ENCODE measurements at places on chromosomes 2 and 18.

GRCh38 chr2:138030459-138030858, 66.2 kb downstream of the HNMT start:
- no peak for DNase-seq

DNA sequence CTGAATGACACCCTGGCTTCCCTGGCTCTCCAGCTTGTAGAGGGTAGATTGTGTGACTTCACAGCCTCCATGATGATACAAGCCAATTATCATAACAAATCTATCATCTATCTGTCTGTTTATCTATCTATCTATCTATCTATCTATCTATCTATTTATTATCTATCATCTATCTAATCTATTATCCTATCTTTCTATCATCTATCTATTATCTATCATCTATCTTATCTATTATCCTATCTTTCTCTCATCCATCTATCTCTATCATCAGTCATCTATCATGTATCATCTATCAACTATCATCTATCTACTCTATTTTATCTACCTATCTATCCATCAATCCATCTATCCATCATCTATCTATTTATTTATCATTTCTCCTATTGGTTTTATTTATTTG, 361.8 kb downstream of the RNF144A start:
- DNase-seq, result no peak

DNA sequence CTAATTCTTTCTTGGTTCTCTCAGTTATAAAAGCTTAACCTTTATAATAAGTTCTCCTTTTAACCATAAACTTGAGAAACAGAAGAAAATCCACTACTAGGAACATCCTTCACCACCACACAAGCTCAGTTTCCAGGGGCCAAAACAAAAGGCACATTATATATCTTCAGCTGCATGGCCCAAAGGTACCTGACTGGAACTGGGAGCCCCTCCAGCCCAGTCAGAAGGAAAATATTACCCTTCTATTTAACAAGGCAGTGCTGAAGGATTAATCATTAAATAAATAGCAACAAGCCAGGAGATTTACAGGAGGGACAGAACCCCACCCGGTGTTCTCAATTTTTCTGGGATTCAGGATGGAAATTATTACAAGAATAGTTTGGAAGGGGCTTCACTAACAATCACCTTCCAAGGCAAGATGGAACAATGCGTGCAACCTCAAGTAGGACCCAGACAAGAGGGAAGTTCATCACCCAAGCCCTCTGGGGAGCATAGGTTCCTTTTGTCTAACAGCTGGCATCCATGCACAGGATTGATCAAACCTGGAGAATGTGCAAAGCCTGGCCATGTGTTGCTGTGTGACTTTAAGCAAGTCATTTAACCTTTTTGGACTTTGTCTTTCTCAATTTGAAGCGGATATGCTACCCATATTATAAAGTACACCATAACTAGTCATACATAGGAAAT, 159.6 kb upstream of the SETBP1 start:
- no peak for DNase-seq

- no peak for DNase-seq
Observed at GRCh38 chr2:171459498-171459897, 25.5 kb downstream of the DCAF17 start.

DNA sequence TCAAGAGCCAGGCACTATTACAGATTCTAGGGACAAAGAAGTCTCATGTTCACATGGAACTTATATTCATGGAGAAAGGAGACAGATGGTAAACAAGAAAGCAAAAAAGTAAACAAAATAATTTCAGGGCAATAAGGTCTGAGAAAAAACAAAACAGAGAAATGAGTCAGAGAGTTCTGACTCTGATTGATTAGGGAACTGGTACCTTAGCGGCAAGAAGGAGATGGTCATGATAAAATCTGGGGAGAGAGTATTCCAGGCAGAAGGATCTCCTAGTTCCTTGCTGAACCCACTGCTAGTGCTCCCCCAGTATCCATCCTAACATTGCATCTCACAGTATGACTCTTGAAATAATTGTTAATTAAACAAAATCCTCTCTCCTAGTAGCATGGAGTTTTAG, 161.8 kb upstream of the KLF7 start:
- no peak for DNase-seq

DNA sequence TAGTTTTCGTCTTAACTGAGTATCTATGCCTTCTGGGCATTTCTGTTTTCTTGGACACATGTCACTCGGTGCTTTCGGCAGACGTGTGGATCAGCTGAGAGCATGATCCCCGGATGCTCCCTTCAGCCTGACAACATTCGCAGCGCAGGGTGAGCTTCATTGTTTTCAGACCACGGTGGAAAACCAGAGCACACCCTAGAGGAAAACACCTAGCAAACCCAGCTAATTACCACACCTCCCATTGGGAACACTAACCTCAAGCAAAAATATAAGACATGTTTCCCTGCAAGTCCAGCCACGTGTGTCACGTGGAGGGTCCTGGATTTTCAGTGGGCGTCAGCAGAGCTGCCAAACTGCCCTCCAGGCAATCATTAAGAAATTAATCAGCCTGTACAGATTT, 31.0 kb downstream of the ANKRD29 start:
- no peak for DNase-seq

DNA sequence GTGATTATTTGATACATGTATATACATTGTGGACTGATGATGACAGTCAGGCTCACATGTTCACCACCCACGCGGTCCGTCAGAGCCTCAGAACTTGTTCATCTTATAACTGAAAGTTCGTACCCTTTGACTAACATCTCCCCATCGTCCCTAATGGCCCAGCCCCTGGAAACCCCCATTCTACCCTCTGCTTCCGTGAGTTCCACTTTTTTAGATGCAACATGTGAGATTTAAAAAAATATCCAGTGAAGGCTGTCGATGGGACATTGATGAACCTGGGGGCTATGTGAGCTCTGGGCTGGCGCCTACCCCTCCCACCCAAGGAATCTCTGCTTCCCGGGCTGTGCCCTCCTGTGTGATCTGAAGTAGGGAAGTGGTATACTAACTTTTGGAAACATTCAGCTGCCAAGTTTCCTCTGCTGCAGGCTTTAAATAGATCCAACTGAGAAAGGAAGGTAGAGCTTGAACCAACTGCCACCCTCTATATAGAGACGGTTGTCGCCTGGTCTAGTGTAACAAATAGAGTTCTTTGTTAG, 163.8 kb downstream of the FAM210A start:
- DNase-seq, result no peak

GRCh38 chr18:49152885-49153284, 202.1 kb upstream of the SMAD7 start:
- DNase-seq, result no peak

DNA sequence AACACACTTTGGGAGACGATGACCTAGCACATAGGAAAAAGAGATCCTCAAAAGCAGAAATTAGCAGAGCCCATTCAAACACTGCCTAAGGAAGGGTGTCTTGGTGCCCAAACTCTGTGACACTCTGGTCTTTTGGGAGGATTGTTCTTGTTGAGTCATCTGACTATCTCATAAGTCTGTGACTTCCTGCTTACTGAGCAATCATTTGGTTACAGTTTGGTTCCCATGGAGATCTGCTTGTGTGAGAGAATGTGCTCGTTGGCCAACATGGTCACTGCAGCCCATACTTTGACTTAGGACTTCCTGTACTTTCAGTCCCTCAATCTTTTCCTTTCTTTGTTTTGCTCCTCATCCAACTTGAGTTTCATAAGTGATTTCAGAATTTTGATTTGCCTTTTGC, 602.9 kb downstream of the NYAP2 start:
- no peak for DNase-seq

DNA sequence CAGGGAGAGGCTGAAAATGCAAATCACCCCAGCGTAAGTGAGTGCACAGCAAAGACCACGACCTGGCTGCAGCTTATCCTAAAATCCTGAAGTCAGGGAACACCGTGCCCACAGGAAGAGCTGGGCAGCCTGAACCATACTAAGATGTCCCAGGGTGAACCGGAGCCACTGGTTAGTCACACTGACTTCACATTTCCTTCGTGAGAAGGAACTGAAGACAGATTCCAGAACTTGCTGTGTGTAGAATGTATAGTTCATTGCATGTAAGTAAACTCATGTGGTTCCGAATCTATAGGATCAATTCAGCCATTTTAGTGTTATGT, 84.6 kb upstream of the NDUFV2 start:
- no peak for DNase-seq

DNA sequence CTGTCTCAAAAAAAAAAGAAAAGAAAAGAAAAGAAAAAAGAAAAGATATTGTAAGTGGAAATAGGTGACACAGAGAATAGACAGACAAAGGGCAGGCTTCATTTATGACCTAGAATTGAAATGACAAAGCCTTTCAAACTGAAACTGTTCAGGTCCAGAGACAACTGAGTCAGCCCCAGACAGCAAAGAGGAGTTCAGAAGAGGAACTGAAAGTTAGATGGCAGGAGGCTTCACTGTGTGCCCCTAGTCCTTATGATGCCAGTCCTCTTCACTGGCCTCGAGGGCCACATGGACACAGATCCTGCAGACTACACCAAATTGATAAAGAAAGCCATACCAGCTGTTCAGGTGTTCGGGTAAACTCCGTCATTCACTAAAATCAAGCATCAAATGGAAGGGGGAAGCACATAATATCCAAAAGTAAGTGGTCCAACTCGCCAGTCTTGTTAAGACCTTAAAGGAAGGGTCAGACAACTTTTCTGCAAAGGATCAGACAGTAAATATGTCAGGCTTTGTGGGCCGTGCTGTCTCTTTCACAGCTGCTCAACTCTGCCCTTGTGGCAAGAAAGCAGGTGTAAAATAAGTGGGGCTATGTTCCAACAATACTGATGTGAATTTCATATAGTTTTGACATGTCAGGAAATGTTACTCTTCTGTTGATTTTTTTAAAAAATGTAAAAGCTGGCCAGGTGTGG, 231.9 kb upstream of the MGAT5 start:
- DNase-seq, result no peak

DNA sequence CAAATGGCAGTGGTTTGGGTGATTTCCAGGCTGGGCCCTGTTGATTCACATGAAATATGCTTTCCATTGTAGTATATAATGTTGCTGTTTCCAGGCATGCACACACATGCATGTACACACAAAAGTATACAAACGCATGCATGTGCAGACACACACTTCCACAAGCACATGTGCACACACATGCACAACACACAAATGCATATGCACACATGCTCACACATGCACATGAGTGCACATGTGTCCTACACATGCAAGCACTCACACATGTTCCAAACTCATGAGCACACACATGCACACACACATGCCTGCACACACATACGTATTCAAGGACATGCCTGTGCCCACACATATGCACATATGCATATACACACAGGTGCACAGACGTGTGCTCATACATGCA, 30.6 kb downstream of the SNTG2 start:
- DNase-seq, result no peak

DNA sequence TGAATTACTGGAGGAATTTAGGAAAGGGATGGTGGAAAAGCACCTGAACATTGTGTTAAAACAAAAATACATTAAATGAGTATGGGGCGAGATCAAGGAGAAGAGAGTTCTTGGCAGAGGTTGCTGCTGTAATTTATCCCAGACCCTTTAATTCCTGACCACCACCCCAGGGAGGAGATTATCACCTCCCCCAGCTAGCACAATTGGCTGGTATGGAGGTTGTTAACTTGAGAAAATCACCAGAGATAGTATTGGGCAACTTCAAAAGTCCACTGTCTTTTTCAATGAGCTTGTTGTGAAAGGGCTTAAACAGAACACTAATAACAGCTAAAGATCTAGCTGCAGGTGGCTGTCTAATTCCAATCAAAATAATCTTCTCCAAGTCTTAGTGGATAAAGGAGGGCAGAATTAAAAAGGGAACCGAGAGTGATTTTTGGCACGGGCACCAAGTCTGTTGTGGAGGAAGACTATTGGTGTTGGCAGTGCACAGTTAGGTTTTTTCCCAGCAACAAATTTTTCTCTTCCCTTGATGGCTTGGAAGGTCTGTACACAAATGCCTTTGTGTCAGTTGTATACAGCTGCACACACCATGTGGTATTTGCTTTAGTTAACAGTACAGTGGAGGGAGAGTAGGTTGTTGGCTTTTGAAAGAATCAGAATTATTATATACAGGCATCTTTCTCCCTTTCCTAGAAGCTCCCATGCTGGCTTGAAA, 289.5 kb downstream of the SLC4A3 start:
- DNase-seq, result no peak

DNA sequence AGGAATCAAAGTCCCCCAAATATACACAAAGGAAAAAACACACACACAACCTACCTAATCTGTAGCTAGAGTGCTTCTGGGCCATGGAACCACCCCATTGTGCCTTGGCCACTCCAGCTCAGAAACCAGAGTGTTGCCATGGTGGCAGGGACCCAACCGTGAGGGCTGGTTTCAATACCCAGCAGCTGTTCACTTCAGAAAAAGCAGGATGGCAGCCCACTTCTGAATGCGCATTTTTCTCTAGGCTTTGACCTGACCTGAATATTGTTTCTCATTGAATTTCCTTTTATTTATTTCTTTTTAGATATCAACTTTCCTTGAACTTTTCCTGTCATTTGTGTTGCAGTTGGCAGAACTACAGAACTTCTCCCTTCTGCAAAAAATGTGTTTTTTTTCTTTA, 43.0 kb upstream of the EHBP1 start:
- DNase-seq, result no peak

DNA sequence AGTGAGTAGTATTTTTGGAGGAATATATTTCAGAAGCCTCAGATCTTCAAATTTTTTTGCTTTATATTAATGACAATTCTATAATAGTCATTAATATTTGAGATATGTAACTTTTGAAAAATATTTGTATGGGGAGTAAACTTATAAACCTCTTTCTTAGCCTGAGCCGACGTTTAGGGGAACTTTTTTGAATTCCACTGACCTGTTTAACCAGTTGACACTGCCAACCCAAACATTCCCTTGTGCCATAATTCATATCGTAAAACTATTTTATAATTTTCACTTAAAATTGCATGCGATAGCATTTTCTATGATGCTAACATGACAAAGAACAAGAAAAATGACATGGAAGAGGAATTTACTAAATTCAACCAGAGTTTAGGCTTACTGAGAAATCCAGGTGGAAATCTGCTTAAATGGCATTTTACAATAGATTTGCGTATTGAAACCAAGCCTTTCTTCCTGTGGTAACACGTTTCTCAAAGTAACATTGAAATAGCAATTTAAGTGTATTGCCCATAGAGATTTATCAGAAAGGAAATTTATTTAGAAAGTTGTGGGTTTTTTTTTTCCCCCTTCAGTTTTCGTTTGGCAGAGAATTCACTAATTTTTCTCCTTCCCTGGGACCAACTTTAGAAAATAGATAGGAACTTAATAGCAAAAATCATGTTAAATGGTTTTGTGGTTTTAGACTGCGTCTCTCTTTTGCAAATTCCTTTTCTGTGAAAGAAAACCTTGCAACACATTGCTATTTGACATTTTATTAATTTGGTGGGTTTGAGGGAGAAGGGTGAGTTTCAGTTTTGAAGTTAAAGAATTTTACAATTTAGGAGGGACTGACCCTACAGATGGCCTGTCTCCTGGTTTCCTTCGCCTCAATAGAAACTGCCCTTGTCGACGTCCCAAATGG, 77.4 kb downstream of the TANC1 start:
- no peak for DNase-seq

GRCh38 chr2:118641711-118642110, 205.7 kb downstream of the EN1 start:
- no peak for DNase-seq

GRCh38 chr2:138421971-138422335, 79.6 kb upstream of the SPOPL start:
- DNase-seq, result no peak

- DNase-seq, result no peak
Observed at GRCh38 chr2:18592372-18592771, 3.0 kb upstream of the NT5C1B start.

- no peak for DNase-seq
Observed at GRCh38 chr2:57177176-57177575, 869.4 kb upstream of the VRK2 start.
